T-helper 22 cell (primary cell): ENCODE measurements at places on chromosomes 7 and 10.

- DNase-seq, result no peak
Observed at GRCh38 chr10:91887272-91888076, 21.8 kb downstream of the FGFBP3 start.

GRCh38 chr7:69457595-69458504 lies 140.4 kb upstream of the AUTS2 start:
- DNase-seq, result no peak

DNA sequence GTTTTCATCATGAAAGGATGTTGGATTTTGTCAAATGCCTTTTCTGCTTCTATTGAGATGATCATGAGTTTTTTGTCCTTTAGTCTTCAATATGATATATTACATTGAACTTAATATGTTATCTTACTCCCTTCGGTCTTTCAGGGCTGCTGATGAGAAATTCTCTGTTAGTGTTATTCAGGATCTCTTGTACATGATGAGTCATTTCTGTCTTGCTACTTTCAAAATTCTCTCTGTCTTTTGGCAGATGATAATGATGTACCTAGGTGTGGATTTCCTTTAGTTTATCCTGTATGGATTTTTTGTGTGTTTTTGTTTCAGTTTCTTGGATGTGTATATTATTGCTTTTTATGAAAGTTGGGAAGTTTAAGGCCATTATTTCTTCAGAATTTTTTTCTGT lies 320.9 kb upstream of the NPSR1 start:
- no peak for DNase-seq

GRCh38 chr10:69469976-69470375 lies 18.7 kb downstream of the TSPAN15 start:
- DNase-seq, result no peak

DNA sequence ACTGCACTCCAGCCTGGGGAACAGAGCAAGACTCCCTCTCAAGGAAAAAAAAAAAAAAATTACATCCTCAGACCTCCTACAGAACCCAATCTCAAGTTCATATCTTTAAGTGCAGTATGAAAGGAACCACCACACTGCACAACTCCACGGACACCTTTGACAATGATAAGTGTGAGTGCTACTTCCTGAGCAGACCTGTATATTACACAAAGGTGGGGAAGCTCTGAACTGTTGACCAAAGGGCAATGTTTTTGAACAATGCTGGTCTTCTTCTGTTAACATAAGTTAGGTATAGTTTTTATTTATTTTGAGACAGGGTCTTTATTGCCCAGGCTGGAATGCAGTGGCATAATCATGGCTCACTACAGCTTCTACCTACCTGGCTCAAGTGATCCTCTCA lies 54.1 kb upstream of the RNF148 start:
- no peak for DNase-seq

DNA sequence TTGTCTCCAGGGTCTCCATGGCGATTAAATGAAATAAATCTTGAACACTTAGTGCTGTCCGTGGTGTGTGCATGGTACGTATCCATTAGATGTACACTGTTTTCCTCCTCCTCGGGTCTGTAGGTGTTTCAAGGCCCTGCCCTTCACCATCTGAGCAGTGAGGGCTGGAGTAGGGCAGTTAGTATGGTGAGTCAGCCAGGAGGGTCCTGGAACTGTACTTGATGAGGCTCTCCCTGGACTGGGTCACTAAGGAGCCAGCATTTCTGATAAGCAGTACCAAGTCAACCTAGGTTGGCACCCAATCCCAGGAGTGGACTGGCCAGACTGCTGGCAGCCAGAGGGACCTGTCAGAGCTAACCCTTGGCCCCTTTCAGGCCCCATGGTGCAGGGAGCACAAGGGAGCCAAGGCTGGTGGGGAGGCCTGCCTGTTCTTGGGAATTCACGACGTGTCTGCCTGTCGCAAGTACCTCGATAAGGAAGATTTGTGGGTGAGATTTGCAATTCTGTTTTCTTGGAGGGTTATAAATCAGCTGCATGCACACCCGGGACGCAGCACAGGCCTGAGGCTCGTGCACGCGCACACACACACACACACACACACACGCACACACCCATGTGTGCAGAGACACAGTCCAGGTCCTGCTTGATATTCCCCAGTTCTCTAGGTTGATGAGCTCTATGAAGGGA lies 114.2 kb downstream of the ZMIZ1 start:
- DNase-seq, result no peak

- no peak for DNase-seq
Observed at GRCh38 chr7:44072364-44073231, 7.2 kb upstream of the PGAM2 start.

- DNase-seq, result no peak
Observed at GRCh38 chr7:69738396-69738951, 140.2 kb downstream of the AUTS2 start.

DNA sequence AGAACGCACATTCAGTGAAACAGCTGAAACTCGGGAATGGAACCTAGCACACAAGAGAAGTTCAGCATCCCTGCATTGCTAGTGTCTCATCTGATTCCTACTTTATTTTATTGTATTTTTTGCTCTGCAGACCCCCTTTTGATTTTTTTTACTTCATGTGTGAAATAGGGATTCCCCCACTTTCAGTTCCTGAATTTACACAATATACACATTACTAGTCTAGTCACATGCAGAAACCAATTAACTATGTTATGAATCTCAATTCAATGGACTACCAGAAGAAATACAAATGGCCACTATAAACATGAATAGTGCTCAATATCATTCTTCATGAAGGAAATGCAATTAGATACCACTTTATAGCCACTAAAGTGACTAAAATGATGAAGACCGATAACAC lies 386.1 kb upstream of the COBL start:
- no peak for DNase-seq

DNA sequence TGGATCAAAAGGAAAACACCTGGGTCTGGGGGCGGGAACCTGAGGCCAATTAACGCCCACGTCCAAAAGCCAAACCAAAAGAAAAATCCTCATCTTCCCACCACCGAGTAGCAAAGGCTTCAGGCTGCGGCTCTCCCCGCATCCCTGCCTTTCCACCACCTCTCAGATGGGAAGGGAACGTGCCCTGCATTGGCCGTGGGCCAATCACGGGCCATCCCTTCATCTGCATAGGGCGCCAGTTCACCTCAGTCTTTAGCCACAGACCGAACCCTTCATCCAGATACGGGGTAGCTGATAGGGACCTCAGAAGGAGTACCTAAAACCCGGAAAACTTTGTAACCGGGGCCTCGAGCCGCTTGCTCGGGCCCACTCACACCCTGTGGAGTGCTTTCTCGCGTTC lies 626 bp downstream of the PRPF18 start:
- DNase-seq, result no peak

- no peak for DNase-seq
Observed at GRCh38 chr7:82740246-82740848, 296.8 kb upstream of the CACNA2D1 start.
